ENCODE measurements at places on chromosomes 2 and 18. TPM values are rescaled to one million over a fixed set of nuclear protein-coding genes. Genes with fewer than 3 reads are reported as not detected.

GRCh38 chr2:197941715-197942114 is 137.3 kb downstream of the PLCL1 start:
- no peak overlapping the region for H3K27ac ChIP-seq
- no peak overlapping the region for H3K4me3 ChIP-seq
- no peak for DNase-seq
- H3K4me1 ChIP-seq = no peaks in the 10 kb centered on the region
- H3K36me3 ChIP-seq = no peaks in the 10 kb centered on the region

DNA sequence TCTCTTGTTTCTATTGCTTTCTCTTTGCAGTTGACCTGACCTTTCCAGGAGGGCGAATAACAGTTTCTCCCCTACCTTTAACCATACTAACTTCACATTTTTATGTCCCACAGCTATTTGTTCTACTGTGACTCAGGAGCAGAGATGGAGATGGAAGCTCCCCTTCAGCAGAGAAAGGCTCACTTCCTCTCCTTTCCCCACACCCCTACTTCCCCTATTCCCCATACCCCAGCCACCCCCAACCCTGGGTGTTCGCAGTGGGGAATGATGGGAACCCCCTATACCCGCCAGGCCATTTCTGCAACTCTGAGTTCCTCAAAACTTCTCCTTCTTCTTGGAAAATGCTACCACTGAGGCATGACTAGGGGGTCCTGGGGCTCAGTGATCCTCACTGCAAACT is 285.4 kb upstream of the MGAT5 start:
- no peak overlapping the region for H3K4me3 ChIP-seq
- peaks cover 14% of the 10 kb centered on the region for H3K4me1 ChIP-seq
- H3K27ac ChIP-seq = no peak overlapping the region
- no peak for DNase-seq
- H3K36me3 ChIP-seq = no peaks in the 10 kb centered on the region

DNA sequence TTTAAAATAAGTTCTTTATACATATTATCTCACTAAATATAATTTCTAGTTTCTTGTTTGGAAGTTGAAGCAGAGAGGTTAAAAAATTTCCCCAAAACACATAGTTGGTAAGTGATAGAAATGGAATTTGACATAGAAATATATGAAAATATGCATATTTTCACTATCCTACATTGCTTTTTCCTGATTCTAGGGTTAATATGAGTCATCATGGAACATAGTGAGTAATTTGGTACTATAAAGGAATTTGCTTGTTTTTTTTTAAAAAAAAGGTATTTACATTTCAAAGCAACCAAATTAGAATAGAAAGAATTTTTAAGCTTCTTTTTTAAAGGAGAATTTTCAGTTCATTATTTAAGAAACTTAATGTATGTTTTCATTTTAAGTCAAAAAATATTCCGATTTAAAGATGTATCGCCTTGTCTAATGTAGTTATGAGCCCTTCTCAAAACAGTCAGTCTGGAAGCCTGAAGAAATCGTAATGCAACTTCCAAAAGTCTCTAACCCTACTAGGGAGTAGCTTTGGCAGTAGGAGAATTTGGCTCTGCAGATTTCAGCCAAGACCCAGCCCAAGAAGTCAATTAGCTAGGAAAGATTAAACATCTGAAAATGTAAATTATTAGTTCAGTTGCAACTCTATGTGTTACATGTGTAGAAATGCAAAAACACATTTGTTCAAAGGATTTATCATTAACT is 147.3 kb downstream of the RDH14 start:
- no peaks in the 10 kb centered on the region for H3K36me3 ChIP-seq
- peaks cover 2% of the 10 kb centered on the region for H3K27me3 ChIP-seq
- no peak for DNase-seq
- H3K4me1 ChIP-seq = no peaks in the 10 kb centered on the region

DNA sequence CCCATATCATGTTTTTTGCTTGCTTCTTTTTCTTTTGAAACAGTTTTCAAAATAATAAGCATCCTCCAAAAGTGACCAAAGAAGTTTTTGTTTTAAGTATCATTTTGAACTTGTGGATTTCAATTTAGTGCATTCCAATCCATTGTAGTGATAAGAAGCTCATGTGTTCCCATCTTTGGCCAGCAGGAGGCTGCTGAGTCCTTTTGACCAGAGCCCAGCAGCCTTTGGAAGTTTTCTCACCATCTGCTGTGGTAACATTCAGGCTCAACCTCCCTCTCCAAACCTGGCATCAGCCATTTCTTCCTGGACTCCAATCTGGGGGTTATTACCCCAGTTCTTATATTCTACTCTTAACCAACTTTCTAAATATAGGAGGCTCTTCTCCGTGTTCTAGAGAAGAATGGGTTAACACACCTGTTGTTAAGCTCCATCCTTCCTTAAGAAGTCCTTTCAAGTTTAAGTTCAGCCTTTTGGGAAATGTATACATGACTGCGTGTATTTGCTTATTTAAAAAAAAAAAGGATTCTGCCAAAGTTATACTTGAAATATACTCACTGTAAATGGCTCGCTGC is 39.0 kb upstream of the MAL start:
- peaks cover 19% of the 10 kb centered on the region for H3K27me3 ChIP-seq
- peak; percentile 54 for DNase-seq
- H3K4me3 ChIP-seq = no peak overlapping the region
- H3K4me1 ChIP-seq = peaks cover 5% of the 10 kb centered on the region

GRCh38 chr2:98459496-98460175 is 15.0 kb downstream of the INPP4A start:
- peaks cover 93% of the 10 kb centered on the region for H3K4me1 ChIP-seq
- H3K36me3 ChIP-seq = peaks cover 48% of the 10 kb centered on the region
- H3K27ac ChIP-seq = peak overlapping the region; percentile 97
- no peaks in the 10 kb centered on the region for H3K27me3 ChIP-seq

- H3K27me3 ChIP-seq = no peaks in the 10 kb centered on the region
- no peak overlapping the region for H3K4me3 ChIP-seq
- H3K4me1 ChIP-seq = no peaks in the 10 kb centered on the region
Measured at GRCh38 chr18:79481046-79481790, 85.5 kb downstream of the NFATC1 start.

- no peaks in the 10 kb centered on the region for H3K36me3 ChIP-seq
- DNase-seq = no peak
- H3K4me1 ChIP-seq = peaks cover 11% of the 10 kb centered on the region
Measured at GRCh38 chr18:50836521-50836957, 16.7 kb upstream of the MRO start.

- no peak for DNase-seq
- no peaks in the 10 kb centered on the region for H3K27me3 ChIP-seq
- H3K4me3 ChIP-seq = no peak overlapping the region
- no peaks in the 10 kb centered on the region for H3K36me3 ChIP-seq
- no peaks in the 10 kb centered on the region for H3K4me1 ChIP-seq
Measured at GRCh38 chr18:35088921-35089320, 47.7 kb downstream of the MAPRE2 start.

- DNase-seq = no peak
- H3K4me1 ChIP-seq = peaks cover 4% of the 10 kb centered on the region
- peaks cover 4% of the 10 kb centered on the region for H3K36me3 ChIP-seq
- peak overlapping the region; percentile 13 for H3K4me3 ChIP-seq
- no peaks in the 10 kb centered on the region for H3K27me3 ChIP-seq
Measured at GRCh38 chr18:9404565-9405060, 70.0 kb downstream of the TWSG1 start.

DNA sequence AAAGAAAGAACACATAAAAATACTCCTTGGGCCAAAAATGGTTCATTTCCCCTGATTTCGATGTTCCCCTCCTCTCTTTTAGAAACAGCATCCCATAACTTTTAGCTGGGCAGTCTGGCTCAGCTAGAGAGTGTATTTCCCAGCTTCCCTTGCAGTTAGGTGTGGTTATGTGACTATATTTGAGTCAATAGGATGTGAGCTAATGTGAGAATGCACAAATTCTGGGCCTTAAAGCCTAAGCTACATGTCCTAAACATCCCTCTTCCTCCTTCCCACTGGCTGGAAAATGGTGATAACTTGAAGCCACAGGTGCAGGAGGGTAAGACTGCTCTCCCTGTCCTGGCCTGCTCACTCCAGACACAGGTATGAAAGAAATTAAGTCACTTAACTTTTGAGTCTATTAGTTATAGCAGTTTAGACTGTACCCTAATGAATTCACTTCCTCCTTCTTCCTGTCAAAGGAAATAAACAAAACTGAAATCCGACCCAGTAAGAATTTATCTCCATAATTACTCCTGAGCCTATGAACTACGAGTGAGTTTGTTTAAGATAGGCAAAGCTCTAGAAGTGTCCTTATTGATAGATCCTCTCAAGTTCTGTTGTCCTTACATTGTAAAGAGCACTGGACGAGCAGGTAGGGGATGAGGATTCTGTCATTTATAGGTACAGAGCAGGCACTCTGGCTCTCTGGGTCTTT is 177.6 kb downstream of the MTX2 start:
- no peak overlapping the region for H3K4me3 ChIP-seq
- no peak for DNase-seq
- H3K27me3 ChIP-seq = peaks cover 2% of the 10 kb centered on the region
- peaks cover 2% of the 10 kb centered on the region for H3K4me1 ChIP-seq
- no peaks in the 10 kb centered on the region for H3K36me3 ChIP-seq

GRCh38 chr2:86017901-86018896 is 87.5 kb downstream of the POLR1A start:
- peaks cover 33% of the 10 kb centered on the region for H3K4me1 ChIP-seq
- DNase-seq = no peak
- peaks cover 24% of the 10 kb centered on the region for H3K36me3 ChIP-seq
- H3K27me3 ChIP-seq = no peaks in the 10 kb centered on the region

DNA sequence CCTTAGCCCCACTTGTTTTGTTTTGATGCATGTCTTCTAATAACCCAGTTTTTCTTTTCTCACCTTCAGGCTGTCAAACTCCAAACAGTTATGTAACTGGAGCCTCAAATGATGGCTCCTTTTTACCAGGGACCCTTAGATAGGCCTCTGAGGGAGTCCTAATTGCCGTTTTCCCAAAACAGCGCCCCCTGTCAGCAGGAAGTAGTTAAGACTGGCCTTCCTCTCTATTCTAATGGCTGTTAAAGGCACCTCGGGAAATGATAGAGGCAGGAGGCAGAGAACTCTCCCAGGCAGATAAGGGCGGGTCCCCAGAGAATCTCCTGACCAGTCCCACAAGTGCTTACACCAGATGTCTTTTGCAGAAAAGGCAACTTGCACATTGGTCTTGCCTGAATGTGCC is 123.2 kb downstream of the KCNS3 start:
- H3K4me3 ChIP-seq = no peak overlapping the region
- H3K27ac ChIP-seq = no peak overlapping the region
- DNase-seq = no peak
- H3K27me3 ChIP-seq = no peaks in the 10 kb centered on the region
- no peaks in the 10 kb centered on the region for H3K4me1 ChIP-seq

- H3K27me3 ChIP-seq = no peaks in the 10 kb centered on the region
- H3K27ac ChIP-seq = no peak overlapping the region
- peaks cover 26% of the 10 kb centered on the region for H3K36me3 ChIP-seq
- DNase-seq = no peak
Measured at GRCh38 chr2:168208652-168209051, 38.7 kb downstream of the STK39 start.

GRCh38 chr2:230796280-230796862 is 68.4 kb upstream of the ITM2C start:
- H3K4me1 ChIP-seq = peaks cover 45% of the 10 kb centered on the region
- no peaks in the 10 kb centered on the region for H3K27me3 ChIP-seq
- H3K27ac ChIP-seq = no peak overlapping the region
- H3K36me3 ChIP-seq = peaks cover 69% of the 10 kb centered on the region
- DNase-seq = no peak

DNA sequence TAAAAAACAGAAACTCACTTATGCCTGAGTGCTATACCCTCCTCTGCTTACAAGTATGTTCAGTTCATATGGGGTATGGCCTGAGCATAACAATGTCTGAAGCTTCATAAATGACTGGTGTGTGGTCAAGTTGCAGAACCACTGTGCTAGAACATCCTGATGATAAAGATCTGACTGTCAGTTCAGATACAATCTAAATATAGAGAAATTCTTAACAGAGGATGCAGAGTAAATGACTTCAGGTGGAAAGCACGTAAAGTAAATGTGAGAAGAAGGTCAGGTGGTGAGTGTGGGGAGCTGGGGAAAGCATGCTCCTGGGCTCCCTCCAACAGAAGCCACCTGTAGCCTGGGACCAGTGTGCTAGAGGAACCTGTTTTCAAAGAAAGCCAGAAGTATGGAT is 926.2 kb downstream of the TSN start:
- H3K4me1 ChIP-seq = no peaks in the 10 kb centered on the region
- no peak for DNase-seq
- no peaks in the 10 kb centered on the region for H3K36me3 ChIP-seq

DNA sequence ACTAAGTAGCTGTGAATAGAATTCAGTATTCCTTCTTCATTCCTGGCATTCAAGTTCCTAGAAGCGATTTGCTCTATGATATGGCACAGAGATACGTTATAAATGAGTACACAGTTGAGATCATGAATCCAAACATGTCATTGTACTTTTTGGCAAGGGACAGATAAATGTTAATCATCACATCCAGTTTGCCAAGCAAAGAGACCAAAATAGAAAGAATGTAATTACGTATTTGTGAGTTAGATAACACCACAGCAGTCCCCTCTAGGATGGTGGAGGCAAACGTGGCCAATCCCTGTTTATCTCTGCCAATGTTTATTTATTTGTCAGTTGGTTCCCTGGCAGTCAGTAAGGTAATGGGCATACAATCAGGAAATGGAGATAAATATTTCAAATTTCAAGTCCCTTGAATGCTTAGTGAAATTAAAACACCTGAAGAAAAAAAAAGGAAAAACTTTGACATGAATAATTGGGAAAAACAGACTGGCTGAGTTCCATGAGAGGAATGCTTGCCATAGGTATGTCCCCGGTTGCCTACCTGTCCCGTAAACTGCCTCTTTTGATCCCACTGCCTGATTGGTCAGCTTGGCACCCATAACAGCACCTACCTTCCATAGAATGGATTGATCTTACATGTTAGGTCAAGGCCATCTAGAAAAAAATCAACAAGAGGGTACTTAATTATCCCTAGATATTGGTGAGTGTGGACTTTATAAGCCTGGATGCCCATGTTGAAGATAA is 451.1 kb upstream of the NETO1 start:
- no peaks in the 10 kb centered on the region for H3K4me1 ChIP-seq
- no peak overlapping the region for H3K27ac ChIP-seq
- H3K27me3 ChIP-seq = no peaks in the 10 kb centered on the region

CD28 gene
- 194 TPM for total RNA-seq

CFAP53 gene
- 0.50 TPM for total RNA-seq

DYNC1I2 gene
- 51.5 TPM for total RNA-seq

GATA6 gene
- not detected for total RNA-seq

LBX2 gene
- 1.8 TPM for total RNA-seq

CXCR1 gene
- 3.0 TPM for total RNA-seq

FAM228A gene
- 0.23 TPM for total RNA-seq

ALPG gene
- not detected for total RNA-seq

EMX1 gene
- total RNA-seq = not detected

CPS1 gene
- 0.86 TPM for total RNA-seq

APLF gene
- total RNA-seq = 3.6 TPM

Measured in activated CD4-positive, alpha-beta memory T cell treated with anti-CD3 and anti-CD28 coated beads, Interleukin-2, amount 10 ng/mL, durations not matched to agents 7 days and 5 days (primary cell).